HT-29 (cell line): ENCODE measurements at places on chromosomes 2 and 18.

- DNase-seq = no peak
These were observed 373.8 kb upstream of the RAB6C start for GRCh38 chr2:129605646-129606045.

DNA sequence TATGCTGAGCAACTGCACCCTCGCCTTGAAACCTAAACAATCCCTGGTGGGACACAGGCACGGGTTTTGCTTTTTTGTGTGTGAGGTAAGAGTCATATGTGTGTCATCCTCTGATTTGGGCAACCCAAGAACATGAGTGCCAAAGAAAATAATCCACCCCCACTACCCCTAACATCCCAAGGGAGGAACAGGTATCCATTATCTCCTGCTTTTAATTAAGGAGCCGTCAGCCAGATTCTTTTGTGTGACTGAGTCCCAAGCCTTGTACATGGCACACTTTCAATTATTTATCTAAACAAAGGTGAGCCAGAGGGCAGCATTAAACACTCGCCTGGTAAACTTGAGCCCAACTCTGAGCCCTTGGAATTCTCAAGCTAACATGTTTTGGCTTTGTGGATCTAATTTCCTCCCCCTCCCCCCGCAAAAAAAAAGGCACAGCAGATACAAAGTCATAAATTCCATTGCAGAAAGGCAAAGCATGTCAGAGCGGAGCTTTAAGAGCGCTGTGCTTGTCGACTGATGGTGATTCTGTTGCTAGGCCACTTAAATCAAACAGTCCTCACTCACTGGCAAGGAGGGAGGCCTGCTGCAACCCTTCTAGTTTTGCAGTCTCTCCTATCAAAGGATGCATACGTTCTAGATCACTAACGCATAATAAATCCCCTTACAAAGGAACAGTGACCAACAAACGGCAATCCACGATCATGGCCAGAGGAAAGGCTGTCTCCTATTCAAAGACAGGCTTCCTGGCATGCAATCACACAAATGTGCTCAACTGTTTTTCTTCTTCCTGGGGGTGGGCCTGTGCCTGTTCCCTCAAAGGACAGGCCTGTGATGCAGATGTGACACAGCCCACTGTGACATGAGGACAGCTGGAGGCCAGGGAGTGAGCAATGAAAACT, 143.5 kb upstream of the LMAN1 start:
- no peak for DNase-seq

DNA sequence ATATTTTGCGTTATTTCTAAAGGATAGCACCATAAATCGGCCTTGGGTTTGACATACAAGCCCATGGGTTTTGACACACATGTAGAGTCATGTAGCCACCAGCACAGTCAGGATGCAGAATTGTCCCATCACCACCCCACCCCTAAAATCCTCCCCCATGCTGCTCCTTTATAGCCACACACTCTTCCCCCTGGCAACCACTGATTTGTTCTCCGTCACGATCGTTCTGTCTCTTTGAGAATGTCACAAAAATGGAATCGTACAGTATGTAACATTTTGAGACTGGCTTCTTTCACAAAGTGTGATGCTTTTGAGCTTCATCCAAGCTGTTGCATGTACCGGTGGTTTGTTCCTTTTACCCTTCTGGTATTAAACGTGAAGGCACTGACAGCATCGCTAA, 39.1 kb downstream of the CRACDL start:
- no peak for DNase-seq

DNA sequence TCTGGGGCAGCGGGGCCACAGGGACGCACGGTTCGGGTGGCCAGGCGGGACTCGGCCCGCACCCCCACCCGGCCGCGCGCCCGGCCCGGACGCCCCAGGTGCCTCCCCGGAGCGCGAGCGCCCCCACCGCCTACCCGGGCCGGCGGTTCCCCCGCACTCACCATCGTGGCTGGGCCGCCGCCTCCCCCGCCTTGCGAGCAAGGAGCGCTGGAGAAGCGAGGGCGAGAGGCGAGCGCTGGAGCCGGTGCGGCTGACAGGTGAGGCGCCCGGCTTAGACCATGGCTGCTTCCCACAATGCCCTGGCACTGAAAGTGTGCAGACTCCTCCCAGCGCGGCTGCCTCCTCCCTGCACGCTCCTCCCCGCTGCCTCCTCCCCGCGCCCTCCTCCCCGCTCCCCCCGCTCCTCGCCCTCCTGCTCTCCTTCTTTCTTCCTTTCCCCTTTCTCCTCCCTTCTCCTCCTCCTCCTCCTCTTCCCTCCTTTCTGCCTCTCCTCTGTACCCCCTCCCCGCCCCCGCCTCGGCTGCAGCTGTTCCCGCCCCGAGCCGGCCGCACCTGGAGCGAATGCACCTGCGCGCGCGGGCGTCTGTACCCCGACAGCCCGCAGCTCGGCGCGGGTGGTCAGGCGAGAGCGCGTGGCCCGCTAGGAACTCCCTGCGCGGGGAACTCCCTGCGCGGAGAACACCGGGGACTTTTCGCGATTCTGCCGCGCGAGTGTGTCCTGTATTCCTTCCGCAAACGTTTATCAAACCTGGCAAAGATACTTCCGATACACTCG, at the start of gene AP1S3:
TSS of gene AP1S3 (minus strand) at position 296 of the 775 bp plus-strand sequence. CDS start at position 164, 132 bp downstream.
- DNase-seq = peak; percentile 93

- no peak for DNase-seq
These were observed 9.9 kb downstream of the PSD4 start for GRCh38 chr2:113183703-113184102.

DNA sequence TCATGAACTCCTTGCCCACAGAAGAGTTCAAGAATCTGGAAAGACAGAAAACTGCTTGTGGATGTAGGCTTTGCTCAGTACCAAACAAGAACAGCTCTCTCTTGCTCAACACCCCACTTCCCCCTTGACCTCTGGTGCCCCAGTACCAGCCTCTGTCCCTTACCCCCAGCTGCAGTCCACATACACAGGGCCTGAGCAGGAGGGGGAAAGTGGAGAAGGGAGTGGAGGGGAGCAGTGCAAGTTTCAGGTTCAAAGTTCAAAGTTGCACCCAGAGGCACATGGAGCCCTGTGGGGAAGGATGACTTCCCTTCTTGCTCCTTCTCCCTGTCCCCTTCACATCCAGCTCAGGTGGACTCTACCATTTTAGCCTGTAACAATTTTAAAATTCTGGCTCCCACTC, 61.1 kb upstream of the LPIN2 start:
- DNase-seq = no peak

- no peak for DNase-seq
These were observed 41.4 kb upstream of the TMEFF2 start for GRCh38 chr2:192236136-192236535.

- no peak for DNase-seq
These were observed 21.9 kb downstream of the ELMOD3 start for GRCh38 chr2:85376291-85377065.

GRCh38 chr18:21179590-21180220, 62.3 kb upstream of the GREB1L start:
- DNase-seq = peak; percentile 73

DNA sequence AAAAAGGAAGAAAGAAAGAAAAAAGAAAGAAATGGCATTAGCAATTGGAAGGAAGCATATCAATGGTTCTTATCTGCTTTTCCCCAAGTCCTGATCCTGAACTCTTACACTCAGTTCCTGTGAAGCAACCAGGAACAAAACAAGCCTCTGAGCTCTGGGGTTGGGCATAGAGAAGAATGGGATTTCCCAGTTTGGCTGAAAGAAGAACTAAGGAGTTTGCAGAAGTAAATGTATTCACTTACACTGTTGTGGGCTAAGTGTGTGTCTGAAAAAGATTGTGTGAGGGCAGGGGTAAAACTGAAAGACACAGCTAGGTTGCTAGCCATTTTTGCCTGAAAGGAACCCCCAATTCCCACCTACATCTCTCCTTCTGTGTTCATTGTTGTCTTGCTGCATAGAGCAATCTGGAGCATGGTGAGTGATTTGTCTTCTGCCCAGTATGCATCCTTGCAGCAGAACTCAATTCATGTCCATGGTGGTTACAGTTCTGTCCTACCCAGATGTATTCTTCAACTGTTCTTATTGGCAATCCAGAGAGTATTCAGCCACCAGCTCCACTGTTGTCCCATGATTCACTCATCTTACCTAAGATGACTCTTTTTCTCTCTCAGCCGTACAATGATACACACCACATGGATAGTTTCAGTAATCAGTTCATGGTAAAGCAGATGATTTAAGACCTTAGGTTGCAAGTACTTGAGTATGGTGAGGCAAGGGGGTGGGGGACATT, 348.7 kb downstream of the ARHGAP15 start:
- DNase-seq = no peak

GRCh38 chr2:126766969-126767296, 111.0 kb downstream of the GYPC start:
- DNase-seq = no peak

GRCh38 chr2:12396699-12397098, 320.0 kb upstream of the TRIB2 start:
- no peak for DNase-seq

DNA sequence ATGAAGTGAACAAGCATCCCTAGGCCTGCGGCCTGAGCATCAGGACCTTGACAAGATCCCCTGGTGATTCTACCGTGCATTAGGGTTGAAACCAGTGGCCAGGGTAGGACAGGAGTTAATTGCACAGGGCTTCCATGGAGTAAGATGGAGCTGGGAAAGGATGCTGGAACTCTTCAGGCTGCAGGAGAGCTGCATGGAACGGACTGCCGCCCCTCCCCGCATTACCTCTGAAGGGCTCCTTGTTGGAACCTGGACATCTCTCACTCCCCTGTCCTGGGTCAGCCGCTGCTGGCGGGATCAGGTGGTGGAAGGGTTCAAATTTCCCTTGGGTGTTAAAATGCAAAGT, 156.6 kb upstream of the ID2 start:
- DNase-seq = no peak

DNA sequence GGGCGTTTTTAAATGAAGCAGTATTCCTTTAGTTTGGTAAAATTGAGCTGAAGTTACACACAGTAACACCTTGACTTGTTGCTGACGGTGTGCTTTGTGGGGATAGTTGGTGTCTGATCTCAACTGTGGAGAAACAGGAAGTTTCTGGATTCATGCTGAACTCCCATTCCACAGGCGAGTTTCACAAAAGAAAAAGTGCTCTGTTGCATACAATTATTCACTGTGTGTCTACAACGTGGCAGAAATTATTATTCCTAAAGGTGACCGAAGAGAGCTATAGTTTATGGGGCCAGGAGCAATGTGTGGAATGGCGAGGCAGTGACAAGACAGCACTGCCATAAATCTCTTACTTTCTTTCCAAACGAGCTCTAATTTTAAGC, 463 bp upstream of the CABYR start:
- DNase-seq = no peak

- no peak for DNase-seq
These were observed 541.6 kb downstream of the SLC4A3 start for GRCh38 chr2:220168891-220169546.

GRCh38 chr2:220065581-220065980, 438.2 kb downstream of the SLC4A3 start:
- DNase-seq = no peak

- DNase-seq = no peak
These were observed 2.7 kb downstream of the YPEL5 start for GRCh38 chr2:30149513-30149912.

- DNase-seq = no peak
These were observed 193.1 kb upstream of the UBE2E3 start for GRCh38 chr2:180787330-180787729.

- no peak for DNase-seq
These were observed 328.2 kb upstream of the COL3A1 start for GRCh38 chr2:188645986-188646385.

DNA sequence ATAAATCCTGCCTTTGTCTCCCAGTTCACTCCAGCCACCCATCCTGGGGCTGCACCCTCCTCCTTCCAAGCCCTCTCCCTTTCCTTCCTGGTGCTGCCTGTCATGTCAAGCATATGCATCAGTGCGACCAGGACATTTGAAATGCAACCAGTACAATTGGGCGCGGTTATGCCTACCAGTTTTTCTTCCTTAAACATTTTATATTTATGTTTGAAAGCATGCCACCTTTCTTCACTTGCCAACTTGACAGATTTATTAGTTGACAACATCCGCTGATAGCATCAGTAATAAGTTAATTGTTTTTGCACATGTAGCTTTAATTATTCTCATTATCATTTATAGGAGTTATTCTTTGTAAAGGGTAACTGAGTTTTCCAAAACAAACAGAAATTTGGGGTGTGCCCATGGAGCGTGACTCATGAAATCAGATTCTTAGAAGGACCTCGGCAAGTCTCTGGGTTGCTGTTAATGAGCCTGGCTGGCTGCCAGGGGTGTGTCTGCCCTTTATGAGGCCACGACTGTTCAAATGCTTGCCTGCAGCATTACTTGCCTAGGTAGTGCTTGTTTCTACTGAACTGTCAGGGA, 32.8 kb upstream of the IL1B start:
- DNase-seq = peak; percentile 99

DNA sequence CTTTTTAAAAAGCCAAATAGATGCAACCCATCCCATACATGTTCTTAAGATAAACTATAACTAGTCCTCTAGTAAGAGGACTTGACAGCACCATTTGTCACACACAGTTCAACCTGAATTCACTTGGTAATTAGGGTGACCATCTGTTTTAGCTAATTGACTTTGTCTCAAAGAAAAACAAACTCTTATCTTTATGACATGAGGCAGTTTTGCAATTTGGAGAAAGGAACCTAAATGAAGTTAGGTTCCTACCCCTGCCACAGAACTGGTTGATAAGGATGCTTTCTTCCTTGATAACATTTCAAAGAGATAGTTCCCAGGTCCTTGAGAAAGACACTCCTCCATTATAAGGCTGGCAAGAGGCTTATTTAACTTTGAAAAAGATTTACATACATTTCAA, 57.4 kb upstream of the LRRTM1 start:
- DNase-seq = no peak

GRCh38 chr2:105442056-105442455, 43.2 kb upstream of the FHL2 start:
- DNase-seq = no peak

GRCh38 chr2:123853161-123853560, 171.9 kb upstream of the CNTNAP5 start:
- DNase-seq = no peak

- DNase-seq = peak; percentile 83
These were observed 386.9 kb downstream of the FIGN start for GRCh38 chr2:163348857-163349380.

- no peak for DNase-seq
These were observed 14.0 kb upstream of the COL6A3 start for GRCh38 chr2:237427769-237428506.

GRCh38 chr2:46876741-46877384, 38.7 kb downstream of the MCFD2 start:
- peak; percentile 87 for DNase-seq

GRCh38 chr2:234496055-234496834, 636 bp downstream of the ARL4C start:
- DNase-seq = peak; percentile 29

DNA sequence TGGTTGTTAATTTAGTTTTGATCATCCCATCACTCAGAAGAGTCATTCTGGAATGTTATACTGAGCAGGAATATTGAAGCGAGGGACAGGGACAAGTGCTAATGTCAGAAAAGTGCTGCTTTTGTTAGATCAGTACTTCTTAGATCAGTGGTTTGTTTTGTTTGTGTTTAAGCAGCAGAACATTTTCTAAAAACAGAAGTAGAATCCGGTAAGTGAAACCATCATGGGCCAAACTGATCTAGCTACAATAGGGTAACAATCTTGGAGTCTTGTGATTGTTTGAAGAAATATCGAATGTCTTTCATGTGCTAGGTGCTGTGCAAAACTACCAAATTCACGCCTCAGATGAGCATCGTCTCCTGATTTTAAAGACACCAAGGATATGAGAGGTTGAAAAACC, 45.1 kb upstream of the SEC11C start:
- no peak for DNase-seq

- DNase-seq = no peak
These were observed 128.1 kb upstream of the LHCGR start for GRCh38 chr2:48883661-48884060.

- no peak for DNase-seq
These were observed 2.2 kb downstream of the EMILIN1 start for GRCh38 chr2:27080603-27080936.
